ENCODE measurements at places on chromosomes 2 and 18.

DNA sequence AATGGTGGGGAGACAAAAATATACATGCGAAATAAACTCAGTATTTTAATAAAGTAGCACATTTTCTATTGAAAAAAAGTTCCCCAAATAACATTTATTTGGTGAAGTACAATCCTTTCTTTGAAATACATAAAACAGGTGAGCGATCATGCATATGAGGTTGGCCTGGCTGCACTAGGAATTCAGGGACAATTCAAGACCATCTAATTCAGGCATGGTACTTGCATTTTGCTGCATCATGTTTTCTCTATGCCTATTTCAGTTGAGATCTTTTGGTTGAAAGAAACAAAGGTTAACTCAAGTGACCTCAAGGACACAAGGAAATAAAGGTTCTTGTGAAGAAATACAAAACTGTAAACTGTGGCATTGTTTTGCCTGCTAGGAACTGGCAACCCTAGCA, 19.8 kb upstream of the TAF4B start:
- no peak for DNase-seq

GRCh38 chr2:132627536-132627935, 42.5 kb downstream of the LYPD1 start:
- no peak for DNase-seq

DNA sequence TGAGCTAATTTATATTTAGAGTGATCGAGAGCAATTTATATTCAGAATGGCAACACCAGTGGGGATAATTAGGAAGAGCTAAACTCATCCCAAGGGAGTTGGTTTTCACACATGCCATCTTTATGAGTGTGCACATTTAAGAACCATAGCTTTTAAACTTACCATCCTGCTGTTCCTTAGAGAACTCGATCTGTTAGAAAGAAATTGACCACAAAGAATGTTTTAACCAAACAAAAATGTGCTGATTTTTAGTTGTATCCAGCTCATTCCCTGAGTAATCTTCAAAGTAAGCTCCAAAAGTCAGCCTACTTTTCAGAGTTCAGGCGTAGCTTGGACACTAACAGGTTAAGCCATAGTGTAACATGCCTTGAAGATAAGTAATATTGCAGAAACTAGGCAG, 12.6 kb downstream of the MYL1 start:
- DNase-seq, result no peak

DNA sequence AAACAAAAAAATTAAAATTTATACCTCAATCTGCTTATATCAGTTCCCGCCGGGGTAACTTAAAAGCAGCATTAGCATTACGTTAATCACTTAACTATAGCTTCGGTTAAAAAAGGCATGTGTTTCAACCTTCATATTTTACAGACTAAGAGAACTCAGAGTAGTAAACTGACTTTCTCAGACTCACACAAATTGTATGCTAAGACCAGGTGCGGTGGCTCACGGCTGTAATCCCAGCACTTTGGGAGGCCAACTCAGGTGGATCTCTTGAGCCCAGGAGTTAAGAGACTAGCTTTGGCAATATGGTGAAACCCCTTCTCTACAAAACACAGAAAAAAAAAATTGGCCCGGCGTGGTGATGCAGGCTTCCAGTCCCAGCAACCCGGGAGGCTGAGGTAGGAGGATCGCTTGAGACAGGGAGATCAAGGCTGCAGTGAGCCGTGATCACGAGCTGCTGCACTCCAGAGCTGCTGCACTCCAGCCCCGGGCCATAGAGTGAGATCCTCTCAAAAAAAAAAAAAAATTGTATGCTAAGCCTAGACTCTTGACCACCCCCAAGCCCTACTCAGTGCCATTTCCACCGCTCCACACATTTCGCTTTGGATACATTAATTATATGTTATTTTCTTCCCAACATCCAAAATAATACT, 2.4 kb downstream of the HNRNPLL start:
- DNase-seq, result no peak

GRCh38 chr2:68044099-68044498, 18.7 kb downstream of the C1D start:
- DNase-seq, result no peak

- peak; percentile 6 for DNase-seq
Measured at GRCh38 chr2:200585730-200586643, at the start of gene AOX1. TSS of gene AOX1 (plus strand) at chr2:200586014. CDS start at chr2:200586109, 95 bp downstream.

- no peak for DNase-seq
Measured at GRCh38 chr2:37776487-37776886, 105.0 kb upstream of the CDC42EP3 start.

GRCh38 chr2:218261423-218262236, 815 bp downstream of the GPBAR1 start:
- DNase-seq, result no peak

GRCh38 chr2:207045531-207045930, 106.2 kb downstream of the CPO start:
- no peak for DNase-seq

DNA sequence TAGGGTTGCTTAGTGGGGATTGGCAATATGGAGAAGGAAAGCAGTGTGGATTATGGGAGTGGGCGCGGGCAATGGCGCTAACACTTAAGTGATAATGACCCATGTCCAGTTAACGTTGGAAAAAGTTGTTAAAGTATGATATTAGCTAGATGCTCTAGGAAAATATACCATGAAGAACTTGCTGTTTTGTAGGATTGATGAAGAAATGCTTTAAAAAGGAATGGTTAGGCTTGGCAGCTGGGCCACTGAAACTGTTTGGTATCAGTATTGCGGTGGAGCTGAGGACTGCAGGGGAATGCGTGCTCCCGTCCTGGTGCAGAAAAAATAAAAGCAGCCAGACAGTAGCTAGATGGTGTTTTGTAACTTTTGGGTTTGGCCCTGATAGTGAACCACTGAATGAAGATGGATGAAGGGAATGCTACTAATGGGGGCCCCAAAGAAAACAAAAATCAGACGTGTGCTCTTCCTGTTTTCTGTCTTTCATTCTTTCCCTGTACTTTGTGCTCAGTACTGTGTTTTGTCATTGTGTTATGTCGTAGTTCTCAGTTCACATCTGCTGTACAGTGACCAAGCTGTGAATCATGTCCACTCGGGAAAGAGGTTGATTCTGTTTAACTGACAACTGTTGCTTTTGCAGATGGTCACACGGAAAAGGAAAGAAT, 999 bp downstream of the INSIG2 start:
- DNase-seq, result peak; percentile 2

DNA sequence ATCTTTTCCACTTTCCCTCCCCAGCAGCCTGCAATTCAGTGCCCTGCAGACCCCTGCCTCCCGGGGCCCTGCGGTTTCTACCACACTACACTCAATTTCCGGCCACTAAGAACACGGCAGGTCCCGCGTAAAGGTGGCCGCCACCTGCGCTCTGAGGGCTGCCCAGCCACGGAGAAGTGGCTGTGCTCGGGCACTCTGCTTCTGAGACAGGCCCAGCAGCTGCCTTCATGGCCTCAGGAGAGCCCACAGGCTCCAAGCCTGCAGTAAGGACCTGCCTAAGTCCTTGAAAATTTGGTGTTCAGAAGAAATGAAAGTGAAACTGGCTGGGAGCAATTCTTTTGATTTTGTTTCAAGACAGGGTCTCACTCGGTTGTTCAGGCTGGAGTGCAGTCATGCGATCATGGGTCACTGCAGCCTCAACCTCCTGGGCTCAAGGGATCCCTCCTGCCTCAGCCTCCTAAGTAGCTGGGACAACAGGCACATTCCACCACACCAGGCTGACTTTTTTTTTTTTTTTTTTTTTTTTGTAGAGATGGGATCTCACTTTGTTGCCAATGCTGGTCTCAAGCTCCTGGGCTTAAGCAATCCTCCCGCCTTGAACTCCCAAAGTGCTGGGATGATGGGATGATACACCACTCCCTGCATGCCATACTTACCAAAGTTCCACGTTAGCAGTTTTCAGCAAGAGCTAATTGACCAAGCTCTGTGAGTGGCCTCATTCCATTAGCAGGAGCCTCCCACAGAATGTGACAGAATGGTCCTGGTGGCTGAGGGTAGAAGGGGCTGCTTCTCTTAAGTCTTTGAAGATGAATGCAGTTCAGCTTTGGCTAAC, 14.6 kb upstream of the ALPP start:
- DNase-seq, result peak; percentile 7

- no peak for DNase-seq
Measured at GRCh38 chr18:9296233-9297006, 38.2 kb upstream of the TWSG1 start.

GRCh38 chr2:119428488-119429224, 3.0 kb upstream of the TMEM37 start:
- DNase-seq, result no peak

DNA sequence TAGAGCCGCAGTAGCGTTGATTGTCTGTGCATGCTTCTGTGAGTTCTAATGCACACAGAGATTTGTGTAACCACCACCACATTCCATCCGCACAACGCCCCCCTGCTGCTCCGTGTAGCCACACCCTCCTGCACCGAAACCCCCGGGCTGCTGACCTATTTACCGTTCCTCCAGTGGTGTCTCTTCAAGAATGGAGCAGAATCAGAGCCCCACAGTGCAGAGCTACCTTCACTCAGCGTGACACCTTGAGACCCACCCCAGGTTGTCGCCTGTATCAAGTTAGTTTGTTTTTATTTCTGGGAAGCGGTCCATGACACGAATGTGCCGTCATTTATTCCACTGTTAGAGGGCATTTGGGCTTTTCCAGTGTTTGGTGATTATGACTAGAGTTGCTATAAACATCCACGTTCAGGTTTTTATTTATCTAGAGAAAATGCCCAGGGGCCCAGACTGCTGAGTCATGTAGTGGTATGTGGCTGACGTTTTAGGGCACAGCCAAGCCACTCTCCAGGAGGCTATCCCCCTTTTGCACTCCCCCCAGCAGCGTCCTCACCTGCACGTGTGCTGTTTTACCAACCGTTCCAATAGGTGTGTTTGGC, 266.8 kb downstream of the NDUFA10 start:
- DNase-seq, result no peak

GRCh38 chr2:204033611-204034495, 97.3 kb downstream of the ICOS start:
- DNase-seq, result no peak

DNA sequence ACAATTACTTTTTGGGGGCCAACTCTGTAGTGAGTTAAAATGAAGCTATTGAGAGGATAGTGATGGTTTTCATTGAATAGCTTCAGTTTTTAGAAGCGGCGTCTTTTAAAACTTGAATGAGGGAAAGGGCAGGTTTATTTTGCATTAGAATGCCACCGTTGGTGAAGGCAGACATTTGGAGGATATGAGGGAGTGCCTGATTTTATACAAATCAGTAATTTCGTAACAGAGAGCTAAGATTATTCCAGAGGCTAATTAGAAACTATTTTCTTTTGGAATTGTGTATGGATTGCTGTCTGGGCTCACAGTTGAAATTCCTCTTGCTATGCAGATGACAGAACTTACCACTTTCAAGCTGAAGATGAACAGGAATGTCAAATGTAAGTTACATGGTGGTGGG, 67.6 kb downstream of the ITGB1BP1 start:
- DNase-seq, result no peak

GRCh38 chr18:35481960-35482366, 15.8 kb downstream of the INO80C start:
- DNase-seq, result no peak

- DNase-seq, result no peak
Measured at GRCh38 chr2:85754313-85755095, 713 bp downstream of the ATOH8 start.

GRCh38 chr18:54140641-54141040, 83.8 kb downstream of the MBD2 start:
- no peak for DNase-seq

DNA sequence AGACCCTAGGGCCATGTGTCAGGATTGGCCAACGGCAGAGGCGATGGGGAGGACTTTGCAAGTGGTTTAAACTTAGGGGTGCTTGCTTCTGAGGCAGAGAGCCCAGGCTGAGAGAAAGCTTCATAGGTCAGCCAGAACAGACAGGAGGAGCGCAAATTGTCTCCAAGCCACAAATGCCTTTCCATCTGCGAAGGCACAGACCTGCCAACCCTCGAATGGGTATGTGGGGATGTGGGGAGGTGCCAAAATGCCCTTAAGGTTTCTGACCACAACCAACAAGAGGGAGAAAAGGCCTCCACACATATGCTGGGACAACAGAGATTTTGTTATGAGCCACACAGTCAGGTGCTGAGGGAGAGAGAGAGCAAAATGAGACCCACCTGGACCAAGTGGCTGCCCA, 283.6 kb downstream of the CYP26B1 start:
- DNase-seq, result no peak

- no peak for DNase-seq
Measured at GRCh38 chr2:191994749-191995148, 147.9 kb upstream of the CAVIN2 start.

GRCh38 chr2:68357605-68358337, 7.3 kb upstream of the PLEK start:
- no peak for DNase-seq

GRCh38 chr2:114421781-114422180, 20.7 kb upstream of the DPP10 start:
- DNase-seq, result no peak
